SIG-M5 (cell line): ENCODE measurements at places on chromosomes 12 and 14.

- DNase-seq, result no peak
These were observed 24.9 kb downstream of the ZNF664 start for GRCh38 chr12:123997908-123998307.

DNA sequence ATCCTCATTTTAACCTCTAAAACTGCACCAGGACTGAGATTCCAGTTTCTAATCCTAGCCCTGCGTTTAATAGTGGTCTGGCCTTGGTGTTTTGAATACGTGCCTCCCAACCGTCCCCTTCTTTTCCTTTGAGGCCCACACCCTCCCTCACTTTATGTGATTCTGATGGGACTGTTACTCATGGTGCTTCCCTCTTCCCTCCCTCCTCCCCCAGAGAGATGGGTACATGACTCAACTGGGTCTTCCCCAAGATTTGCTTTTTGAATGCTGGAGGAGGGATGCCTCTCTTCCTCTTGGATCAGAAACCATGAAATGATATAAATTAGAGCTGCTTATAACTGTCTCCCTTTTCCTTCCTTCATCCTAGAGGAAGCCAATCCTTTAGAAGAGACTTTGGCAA is 8.2 kb upstream of the PPP2R5E start:
- DNase-seq, result no peak

DNA sequence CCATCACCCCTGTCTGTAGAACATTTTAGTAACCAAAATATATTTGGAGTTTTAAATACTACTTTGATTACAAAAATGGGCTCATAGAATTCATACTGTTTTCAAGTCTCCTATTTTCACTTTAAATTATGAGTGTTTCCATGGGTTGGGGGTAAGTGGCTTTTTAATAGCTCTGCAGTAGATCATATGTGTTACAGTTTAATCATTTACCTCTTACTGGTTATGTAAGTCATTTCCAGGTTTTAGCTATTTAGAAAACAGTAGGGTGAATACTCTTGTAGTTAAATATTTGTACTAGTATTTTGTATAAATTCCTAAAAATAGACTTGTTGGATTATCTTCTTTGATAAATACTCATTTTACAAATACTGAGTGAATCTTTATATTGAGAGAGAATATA is 8.2 kb downstream of the PCNX1 start:
- DNase-seq, result no peak

DNA sequence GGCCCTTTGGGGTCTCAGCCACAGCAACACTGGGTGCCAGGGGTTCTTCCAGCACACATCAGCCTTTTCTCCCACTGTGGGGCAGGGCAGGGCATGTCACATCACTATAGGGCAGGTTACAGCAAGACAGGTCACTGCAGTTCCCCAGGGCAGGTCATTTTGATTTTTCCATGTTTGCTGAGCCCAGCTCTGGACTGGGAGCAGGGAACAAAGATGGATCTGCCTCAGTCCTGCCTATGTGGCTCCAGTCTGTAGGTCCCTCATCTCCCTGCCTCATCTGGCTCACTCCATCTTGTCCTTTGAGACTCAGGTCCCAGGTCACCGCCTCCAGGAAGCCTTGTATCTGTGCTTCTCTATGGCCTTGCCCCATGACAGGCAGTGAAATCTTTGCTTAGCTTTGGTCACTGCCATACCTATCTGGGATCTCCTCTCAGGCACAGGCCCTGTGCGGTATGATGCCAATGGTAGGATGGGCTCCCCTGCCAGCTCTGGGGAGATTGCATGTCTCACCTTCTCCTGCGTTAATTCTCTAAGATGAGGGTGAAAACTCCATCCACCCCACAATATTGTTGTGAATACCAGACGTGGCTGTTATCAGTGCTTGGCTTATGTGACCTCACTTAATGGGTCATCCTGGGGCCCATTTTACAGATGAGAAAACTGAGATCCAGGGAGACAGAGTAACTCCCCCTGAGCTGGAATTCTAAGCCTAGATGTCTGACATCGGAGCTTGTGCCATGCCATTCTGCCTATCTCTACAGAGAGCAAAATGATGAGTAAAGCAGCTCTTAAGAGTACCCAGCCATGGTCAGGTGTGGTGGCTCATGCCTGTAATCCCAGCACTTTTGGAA is 1.5 kb downstream of the SERPINA6 start:
- DNase-seq, result no peak

- no peak for DNase-seq
These were observed 88.2 kb downstream of the TSPAN9 start for GRCh38 chr12:3165078-3165980.

DNA sequence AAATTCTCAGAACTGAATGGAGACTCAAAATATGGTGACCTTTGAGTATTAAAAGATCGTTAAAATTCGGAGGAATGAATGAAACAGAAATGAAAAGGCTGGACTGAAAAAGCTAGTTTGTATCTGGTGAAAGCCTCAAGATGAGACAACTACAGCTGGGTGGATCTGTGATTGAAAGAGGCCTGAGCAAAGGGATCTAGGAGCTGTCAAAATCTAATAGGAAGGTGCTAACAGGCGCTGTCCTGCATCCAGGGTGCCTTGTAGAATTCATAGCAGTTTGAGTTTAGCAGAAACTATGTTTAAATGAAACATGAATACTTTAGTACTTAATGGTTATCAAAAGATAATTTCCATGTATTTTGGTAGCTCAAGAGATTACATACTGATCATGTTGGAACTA is 2.3 kb downstream of the YY1 start:
- DNase-seq, result no peak

DNA sequence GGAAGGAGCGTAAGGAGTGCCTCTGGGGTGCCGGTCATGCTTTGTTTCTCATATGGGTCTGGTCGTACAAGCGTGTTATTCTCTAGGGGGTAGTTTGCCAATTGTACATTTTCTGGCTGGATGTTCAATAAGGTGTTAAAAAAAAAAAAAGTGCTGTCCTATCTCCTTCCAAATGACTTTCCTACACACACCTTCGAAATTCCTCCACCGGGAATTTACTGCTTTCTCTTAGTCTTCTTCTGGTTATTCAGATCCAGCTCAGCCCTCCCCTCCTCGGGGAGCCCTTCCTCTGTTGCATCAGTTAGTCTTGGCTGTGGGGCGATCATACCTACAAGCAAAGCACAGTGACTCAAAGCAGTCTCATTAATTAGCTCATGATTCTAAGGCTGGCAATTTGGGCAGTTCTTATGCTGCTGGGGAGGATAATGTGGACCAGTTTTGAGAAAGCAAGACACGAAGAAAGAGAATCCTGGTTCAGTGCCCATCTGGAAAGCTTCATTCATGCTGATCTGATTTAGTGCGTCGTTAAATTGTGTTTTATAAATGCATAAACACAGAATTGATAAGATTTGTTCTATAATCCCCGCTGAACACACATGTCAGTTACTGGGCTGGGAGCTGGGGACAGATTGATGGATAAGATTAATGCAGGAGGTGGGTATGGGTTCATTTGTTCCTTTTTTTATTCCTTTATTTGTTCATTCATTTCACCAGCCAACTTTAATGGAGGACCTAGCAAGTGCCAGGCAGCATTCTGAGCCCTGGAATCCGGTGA is 9.2 kb upstream of the CLMN start:
- no peak for DNase-seq

DNA sequence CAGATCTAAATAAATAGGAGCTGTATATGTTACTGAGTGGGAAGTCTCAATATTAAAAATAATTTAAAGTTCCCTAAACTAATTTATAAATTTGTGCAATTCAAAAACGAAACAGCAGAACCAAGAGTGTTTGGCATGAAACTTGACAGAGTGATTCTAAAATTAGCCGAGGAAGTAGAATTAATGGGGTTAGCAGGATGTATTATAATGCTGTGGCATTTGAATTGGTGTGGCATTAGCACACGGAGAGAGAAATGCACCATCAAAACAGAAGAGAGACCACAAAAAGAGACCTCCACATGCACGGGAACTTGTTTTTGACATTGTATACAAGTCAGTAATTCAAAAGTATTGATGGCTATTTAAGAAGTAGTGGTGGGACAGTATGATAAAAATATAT is 366.0 kb upstream of the RGS6 start:
- no peak for DNase-seq

DNA sequence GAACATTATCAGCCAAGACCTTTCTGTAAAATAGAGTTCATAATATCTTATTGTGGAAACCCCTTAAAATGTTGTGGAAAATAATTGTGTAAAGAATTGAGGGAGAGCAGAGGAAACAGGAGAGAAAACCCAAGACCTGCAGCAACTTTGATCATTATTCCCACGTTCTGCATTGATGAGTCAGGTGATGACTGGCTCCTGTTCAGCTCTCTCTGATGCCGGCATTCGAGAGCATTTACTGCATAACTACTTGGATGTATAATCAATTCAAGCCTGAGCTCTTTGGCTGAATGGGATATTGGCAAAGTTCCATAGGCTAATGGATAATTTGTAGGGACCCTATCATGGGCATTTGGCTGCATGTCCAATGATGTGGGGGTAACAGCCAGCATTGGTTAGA is 176.3 kb upstream of the ARID2 start:
- no peak for DNase-seq

- DNase-seq, result no peak
These were observed 51.5 kb downstream of the GTF2A1 start for GRCh38 chr14:81169267-81169666.

- no peak for DNase-seq
These were observed 6.5 kb downstream of the BHLHE41 start for GRCh38 chr12:26118308-26118707.

DNA sequence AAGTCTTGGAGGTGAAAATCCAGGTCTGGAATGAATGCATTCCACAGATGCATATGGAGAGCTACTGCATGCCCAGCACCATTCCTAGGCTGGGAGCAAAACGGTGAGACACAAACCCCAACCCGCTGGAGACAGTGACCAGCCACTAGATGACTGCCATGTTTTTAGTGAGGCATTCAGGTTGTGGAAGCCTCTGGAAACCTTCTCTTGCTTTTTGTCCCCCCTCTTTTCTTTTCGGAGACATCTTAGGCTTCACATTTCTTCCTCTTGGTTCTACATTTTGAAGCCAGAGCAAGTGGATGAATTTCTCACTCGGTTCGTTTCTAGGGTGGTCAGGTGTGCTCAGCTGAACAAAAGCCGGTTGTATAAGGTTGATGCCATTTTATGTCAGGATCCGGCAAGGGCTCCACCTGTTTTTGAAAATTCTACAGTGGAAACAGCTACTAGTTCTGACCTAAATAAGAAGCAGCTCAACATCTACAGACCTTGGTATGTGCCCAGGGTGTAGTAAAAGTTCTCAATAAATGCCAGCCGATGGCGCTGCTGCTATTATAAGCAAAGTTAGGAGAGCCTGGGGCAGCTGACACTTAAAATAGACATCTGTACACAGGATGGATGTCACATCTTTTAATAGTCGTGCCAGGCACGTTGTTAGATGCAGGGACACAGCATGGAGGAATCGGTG is 1.8 kb upstream of the ZNF839 start:
- no peak for DNase-seq

DNA sequence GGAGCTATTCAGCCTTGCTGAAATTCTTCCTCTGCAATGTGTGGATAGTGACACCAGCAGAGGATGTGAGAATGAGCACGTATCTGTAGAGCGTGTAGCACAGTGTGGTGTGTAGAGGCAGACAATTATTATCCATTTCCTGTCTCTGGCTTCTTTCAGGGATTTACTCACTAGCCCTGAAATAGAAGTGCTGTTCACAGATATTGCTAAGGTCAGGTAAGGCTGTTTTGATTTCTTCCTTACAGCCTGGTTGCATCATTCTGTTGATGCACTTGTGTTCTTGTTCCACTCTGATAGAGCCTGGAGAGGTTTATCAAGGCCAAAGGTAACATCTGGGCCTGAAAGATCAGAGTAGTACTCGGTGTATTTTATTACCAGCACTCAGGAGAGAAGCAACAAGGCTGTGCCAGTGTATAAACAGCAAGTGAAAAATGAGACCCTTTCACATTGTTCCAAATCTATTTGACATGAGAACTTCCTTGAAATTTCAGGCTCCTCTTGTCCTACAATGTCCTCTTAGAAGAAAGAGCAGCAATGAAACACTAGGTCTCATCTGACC is 16.7 kb downstream of the ARG2 start:
- no peak for DNase-seq

DNA sequence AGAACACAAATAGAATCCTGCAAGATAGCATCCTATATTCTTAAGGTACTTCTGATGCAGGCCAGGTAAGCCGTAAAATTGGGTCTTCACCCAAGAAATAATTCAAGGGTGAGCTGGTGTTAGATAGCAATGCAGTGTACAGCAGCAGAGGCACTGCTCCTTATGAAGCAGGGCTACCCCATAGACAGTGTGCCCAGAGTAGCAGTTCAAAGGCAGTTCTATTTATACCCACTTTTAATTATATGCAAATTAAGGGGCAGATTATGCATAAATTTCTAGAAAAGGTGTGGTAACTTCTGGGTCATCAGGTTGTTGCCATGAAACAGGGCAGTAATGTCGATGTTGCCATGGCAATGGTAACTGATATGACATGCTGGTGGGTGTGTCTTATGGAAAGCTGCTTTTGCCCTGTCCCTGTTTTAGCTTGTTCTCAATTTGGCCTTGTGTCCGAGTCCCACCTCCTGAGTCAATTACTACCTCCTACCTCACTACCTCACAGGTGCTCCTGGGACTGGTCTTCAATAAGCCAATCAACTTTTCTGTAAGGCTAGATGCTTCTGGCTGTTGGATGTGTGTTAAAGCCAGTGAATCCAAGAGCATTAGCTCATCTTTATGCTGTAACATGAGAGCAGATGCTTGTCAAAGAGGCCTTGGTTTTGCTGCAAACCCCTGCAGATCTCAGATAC is 61.0 kb downstream of the PPM1A start:
- DNase-seq, result no peak

GRCh38 chr12:62123721-62124203 is 136.4 kb upstream of the USP15 start:
- no peak for DNase-seq

GRCh38 chr12:32034045-32034444 is 72.6 kb upstream of the BICD1 start:
- DNase-seq, result no peak

DNA sequence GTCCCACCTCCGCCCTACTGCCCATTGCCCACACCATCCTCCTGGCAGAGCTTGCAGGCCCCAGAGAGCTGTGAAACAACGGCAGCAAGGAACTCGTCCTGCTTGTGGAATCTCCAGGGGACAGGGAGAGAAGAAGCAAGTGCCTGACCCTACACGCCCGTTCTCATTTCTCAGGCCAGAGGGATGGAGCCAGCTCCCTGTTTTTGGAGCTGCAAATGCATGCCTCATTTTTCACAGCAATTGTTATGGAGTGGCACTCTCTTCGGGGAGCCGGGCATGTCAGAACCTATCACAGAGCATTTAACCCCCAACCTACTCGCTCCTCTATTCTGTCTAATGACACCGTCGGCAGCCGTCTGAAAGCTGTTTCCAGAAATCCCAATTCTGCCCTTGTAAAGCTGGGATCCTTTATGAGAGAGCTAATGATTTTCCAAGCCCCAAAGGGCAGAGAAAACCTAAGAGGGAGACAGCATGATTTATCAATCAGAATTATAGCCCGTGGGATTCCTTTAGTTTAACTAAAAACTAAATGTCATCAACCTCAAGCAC is 222.3 kb upstream of the NOS1 start:
- no peak for DNase-seq

- DNase-seq, result no peak
These were observed 185.7 kb upstream of the GRIN2B start for GRCh38 chr12:14167005-14167628.

DNA sequence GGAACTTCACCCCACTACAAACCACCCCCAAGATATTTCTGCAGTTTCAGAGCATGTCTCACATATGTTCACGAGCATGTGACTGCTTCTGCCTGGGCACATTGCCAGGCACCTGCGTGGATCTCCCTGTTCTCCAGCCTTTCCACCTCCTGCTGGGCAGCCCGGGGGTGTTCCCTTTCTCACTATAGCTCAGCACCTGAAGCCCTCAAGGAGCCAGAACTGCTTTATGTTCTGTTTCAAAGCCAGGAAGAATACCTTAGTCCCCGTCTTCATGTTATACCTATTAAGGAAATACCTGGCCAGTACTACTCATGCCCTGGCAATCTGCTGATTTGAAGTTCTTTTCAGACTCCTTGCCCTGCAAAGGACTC is 4.2 kb upstream of the FGF6 start:
- DNase-seq, result no peak
